ENCODE measurements at places on chromosomes 5 and 9.

DNA sequence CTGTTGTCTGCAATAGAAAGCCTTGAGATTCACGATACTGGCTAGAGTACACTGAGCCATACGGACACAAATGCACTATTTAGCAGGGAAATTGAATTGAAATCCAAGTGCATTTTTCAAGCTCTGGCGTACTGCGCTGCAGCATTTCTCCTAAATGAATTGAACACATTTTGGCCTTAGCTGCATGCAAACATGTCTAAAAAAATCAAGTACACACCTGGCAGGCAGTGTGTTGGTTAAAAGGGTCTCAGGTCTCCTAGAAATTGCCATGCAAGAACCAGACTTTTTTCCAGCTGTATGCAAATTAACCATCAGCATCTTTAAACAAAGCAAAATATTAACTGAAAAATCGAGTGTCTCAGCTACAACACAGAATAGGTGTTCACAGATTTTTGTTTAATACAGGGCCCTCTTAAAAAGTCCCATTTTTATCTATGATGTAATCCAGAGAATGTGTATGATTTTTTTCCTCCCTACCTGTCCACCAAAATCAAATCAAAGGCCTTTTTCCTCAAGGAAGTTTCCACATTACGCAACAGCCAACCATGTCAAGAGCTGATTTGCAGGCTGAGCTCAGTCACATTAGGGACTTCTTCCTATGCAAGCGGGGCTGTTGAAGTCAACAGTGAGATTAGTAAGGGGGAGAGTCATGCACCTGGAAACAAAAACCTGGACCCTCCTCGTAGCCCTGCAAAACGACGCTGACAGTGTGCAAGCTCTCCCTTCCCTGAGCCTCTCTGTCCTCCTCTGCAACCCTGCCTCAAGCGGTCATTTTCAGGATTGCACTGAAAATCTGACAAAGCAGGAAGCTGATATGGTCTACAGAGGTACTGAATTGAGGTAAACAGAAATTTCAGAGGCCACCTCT, 14.1 kb upstream of the SFXN1 start:
- no peak for DNase-seq

DNA sequence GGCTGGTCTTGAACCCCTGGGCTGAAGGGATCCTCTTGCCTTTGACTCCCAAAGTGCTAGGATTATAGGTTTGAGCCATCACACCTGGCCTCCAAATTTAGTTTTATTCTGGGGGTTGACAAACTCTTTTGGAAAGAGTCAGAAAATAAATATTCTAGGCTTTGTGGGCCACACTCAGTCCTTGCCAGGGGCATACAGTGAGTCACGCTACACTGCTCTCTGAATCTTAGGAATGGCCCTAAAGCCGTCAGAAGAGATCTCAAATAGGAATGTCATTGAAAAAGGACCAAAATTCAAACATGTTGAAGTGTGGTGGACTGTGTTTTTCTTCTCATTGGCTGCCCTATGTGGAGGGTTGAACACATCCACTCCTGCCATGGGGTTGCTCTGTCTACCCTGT, 127.7 kb upstream of the BASP1 start:
- no peak for DNase-seq

DNA sequence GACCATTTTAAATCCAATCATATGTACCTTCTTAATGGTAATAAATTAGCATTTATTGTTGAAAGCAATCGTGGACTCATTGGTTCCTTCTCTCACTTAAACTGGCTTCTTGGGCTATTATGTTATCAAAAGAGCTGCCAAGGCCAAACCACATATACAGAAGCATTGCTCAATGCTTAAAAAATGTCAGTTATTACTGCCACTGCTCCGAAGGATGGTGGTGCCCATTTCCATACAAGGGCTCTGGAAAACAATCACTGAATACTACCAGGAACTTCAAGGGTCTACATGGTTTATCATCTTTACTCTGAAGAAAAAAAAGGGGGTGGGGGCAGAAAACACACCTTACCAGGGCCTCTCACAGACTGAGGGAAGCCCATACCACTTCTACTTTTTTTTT, 104.3 kb downstream of the GNAQ start:
- no peak for DNase-seq

GRCh38 chr9:35096035-35096849, at the start of gene PIGO:
TSS of gene PIGO (minus strand) at chr9:35096591. CDS start at chr9:35095565, 1,026 bp downstream.
- peak; percentile 84 for DNase-seq

- DNase-seq, result no peak
These were observed 84.6 kb downstream of the PAPPA start for GRCh38 chr9:116238225-116238624.
